ENCODE measurements at places on chromosomes 7 and 10. TPM values are rescaled to one million over a fixed set of nuclear protein-coding genes. Genes with fewer than 3 reads are reported as not detected.

DNA sequence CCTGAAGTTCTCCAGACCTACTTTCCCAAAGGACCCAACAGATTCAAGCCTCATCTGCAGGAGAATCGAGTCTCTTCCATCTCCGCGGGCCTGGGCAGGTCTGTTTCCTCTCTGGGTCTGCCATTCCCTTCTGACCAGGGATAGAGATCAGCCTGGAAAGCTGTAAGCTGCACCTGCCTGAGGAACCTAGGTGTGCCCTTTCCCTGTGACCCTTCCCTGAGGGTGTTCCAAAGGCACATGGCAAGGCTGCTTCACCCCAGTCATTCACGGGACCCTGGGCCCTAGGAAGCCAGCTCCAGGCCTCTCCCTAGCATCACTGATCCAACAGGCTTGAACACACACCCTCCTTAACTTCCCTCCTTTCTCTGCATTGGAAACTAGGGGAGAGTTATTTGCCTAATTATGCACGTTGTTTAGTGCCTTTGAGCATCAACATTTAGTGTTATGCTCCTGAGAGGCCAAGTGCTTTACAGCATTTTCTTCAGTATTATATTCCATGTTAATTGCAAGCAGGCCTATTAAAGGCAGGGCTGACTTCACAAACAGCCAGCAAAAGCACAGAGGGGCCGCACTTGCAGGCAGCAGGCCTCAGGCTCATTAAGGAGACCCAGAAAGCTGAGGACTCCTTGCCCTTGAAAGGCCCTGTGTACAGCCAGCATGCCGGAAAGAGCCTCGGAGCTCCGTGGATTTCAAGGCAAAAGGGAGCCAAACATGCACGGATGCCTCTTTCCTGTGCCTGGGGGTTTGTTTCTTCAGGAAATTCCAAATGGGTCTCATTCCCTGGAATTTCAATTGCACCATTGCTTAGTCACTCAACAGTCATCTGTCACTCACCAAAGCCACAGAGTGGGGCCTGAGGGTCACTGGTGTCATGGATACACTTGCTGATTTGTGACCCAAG, 91.0 kb upstream of the FAM20C start:
- no peaks in the 10 kb centered on the region for H3K36me3 ChIP-seq
- no peak overlapping the region for H3K4me3 ChIP-seq
- H3K27me3 ChIP-seq: no peaks in the 10 kb centered on the region
- no peak overlapping the region for H3K27ac ChIP-seq
- no peaks in the 10 kb centered on the region for H3K4me1 ChIP-seq

DNA sequence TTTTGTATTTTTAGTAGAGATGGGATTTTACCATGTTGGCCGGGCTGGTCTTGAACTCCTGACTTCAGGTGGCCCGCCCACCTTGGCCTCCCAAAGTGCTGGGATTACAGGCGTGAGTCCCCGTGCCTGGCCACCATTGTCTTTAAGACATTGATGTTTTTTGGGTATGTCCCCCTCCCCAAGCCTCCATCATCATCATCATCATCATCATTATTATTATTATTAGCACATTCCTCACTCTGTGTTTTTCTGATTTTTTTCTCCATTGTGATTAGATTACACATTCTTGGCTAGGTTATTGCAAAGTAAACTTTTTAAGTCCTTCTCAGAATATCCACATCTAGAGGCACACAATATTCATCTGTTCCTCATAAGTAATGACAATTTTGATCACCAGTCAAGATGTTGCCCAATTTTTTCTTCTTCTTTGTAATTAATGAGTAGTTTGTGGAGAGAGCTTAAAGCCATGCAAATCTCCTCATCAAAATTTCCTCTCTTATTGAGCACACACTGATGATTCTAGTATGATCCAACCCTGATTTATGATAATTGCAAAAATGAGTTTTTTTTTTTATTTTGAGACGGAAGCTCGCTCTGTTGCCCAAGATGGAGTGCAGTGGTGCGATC, 47.5 kb downstream of the EPC1 start:
- no peak overlapping the region for H3K27ac ChIP-seq
- H3K4me3 ChIP-seq: no peak overlapping the region
- H3K27me3 ChIP-seq: no peaks in the 10 kb centered on the region
- H3K4me1 ChIP-seq: peaks cover 8% of the 10 kb centered on the region

DNA sequence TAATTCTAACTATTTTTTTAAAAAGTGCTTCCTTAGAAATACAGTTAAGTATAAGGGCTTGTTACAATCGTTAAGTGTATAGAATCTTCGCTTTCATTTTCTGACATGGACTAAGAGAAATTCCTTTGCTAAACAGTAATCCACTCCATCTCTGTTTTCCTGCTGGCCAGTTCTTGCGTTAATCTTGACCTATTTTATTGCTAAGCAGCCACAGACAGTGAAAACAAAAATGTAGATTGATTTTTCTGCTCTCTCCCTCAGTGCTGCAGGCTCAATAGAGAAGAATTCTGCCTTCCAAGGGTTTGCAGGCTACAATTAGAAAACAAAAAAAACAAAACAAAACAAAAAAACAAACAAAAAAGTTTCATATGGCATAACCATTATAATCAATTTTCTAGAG, 310.4 kb upstream of the ADARB2 start:
- no peak overlapping the region for H3K27ac ChIP-seq
- no peaks in the 10 kb centered on the region for H3K27me3 ChIP-seq
- no peak overlapping the region for H3K4me3 ChIP-seq
- H3K36me3 ChIP-seq: no peaks in the 10 kb centered on the region

The CYP26A1 gene
- not detected for total RNA-seq

GRCh38 chr7:113373863-113374262, 255.5 kb upstream of the SMIM30 start:
- DNase-seq: no peak
- no peaks in the 10 kb centered on the region for H3K4me1 ChIP-seq
- no peak overlapping the region for H3K4me3 ChIP-seq

DNA sequence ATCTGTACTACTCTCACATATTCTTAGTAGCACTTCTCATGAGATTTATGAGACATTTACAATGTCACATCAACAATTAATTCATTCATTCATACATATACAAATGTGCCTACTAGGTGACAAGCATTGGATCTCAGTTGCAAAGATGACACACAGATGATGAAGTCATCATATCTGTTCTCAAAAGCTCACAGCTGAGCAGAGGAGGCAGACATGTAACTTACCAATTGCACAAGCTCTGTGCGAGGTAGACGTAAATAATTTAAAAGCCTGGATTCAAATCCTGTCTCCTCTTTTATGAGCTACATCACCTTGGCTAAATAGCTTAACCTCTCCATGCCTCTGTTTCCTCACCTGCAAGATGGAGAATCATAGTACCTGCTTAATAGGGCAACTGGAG, 109.4 kb upstream of the FAM133B start:
- no peak overlapping the region for H3K27ac ChIP-seq
- no peaks in the 10 kb centered on the region for H3K27me3 ChIP-seq
- peaks cover 22% of the 10 kb centered on the region for H3K4me1 ChIP-seq

DNA sequence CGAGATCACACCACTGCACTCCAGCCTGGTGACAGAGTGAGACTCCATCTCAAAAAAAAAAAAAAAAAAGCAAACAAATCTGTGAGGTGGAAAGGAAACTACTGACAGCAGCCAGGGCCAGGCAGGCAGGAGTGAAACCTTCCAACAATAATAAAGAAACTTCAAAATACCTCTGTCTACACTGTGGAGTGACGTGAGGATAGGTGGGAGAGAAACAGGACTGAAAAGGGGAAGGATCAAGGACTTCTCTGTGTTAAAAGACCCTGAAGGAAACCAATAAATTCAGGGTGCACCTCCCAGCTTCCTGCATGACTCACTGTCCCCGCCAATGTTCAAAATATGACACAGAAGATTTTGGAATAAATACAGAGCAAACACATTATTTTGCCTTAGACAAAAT, 82.9 kb downstream of the KIAA1549 start:
- H3K27ac ChIP-seq: no peak overlapping the region
- H3K27me3 ChIP-seq: no peaks in the 10 kb centered on the region
- H3K36me3 ChIP-seq: no peaks in the 10 kb centered on the region
- no peak overlapping the region for H3K4me3 ChIP-seq

GRCh38 chr7:156780724-156781455, 112.1 kb downstream of the LMBR1 start:
- no peak for DNase-seq
- no peak overlapping the region for H3K27ac ChIP-seq
- H3K27me3 ChIP-seq: no peaks in the 10 kb centered on the region
- no peaks in the 10 kb centered on the region for H3K36me3 ChIP-seq

The EFCAB10 gene
- total RNA-seq: not detected

The FRMPD2 gene
- not detected for total RNA-seq

- H3K4me3 ChIP-seq: no peak overlapping the region
- no peaks in the 10 kb centered on the region for H3K27me3 ChIP-seq
- DNase-seq: no peak
- H3K27ac ChIP-seq: no peak overlapping the region
These were observed 13.5 kb downstream of the EPHB6 start for GRCh38 chr7:142868188-142868985.

The CUBN gene
- 0.44 TPM for total RNA-seq

GRCh38 chr10:91206427-91206826, 14.0 kb upstream of the PCGF5 start:
- peaks cover 20% of the 10 kb centered on the region for H3K4me1 ChIP-seq
- no peak for DNase-seq
- H3K36me3 ChIP-seq: no peaks in the 10 kb centered on the region
- H3K27ac ChIP-seq: no peak overlapping the region

DNA sequence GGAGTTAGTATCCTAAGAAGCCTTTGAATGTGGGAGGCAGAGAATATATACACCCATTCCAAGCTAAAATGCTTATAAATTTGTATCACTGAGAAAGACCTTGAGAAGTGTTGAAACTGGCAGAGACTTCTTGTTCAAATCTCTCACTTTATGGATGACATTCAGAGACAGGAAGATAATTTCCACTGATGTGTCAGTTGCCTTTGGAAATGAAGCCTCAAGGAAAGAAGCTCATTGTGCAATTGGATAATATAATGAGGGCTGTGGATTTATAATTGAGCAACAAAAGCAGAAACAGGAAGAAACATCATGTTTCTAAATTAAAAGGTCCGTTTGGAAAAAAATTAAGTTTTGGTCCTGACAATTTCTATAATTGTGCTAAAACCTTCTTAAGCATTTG, 789.9 kb upstream of the IGFBP3 start:
- no peaks in the 10 kb centered on the region for H3K27me3 ChIP-seq
- no peak overlapping the region for H3K27ac ChIP-seq
- no peaks in the 10 kb centered on the region for H3K4me1 ChIP-seq
- no peak overlapping the region for H3K4me3 ChIP-seq
- DNase-seq: no peak
- no peaks in the 10 kb centered on the region for H3K36me3 ChIP-seq

DNA sequence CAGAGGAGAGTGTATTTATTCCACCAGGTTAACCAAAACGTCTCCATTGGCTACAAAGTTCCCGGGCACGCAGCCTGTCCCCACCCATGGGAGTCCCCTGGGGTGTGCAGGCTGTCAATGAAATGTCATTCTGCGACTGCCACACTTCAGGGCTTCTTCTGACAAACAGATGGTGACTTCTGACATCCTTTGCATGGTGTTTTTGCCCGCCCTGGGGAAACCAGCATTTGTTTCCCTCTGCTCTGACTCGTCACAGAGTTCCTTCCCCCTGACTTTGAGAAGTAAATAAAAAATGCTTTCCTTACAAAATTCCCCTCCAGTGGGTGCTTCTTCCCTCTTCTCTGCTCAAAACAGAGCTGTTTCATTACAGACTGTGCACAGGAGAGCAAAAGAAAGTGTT, 38.2 kb downstream of the TNS3 start:
- H3K27ac ChIP-seq: no peak overlapping the region
- no peaks in the 10 kb centered on the region for H3K36me3 ChIP-seq
- no peaks in the 10 kb centered on the region for H3K27me3 ChIP-seq
- no peak for DNase-seq
- no peak overlapping the region for H3K4me3 ChIP-seq
- H3K4me1 ChIP-seq: no peaks in the 10 kb centered on the region

- no peaks in the 10 kb centered on the region for H3K36me3 ChIP-seq
- H3K27ac ChIP-seq: no peak overlapping the region
- DNase-seq: no peak
- no peak overlapping the region for H3K4me3 ChIP-seq
- no peaks in the 10 kb centered on the region for H3K4me1 ChIP-seq
- no peaks in the 10 kb centered on the region for H3K27me3 ChIP-seq
These were observed 303.5 kb downstream of the BBS9 start for GRCh38 chr7:33432821-33433220.

DNA sequence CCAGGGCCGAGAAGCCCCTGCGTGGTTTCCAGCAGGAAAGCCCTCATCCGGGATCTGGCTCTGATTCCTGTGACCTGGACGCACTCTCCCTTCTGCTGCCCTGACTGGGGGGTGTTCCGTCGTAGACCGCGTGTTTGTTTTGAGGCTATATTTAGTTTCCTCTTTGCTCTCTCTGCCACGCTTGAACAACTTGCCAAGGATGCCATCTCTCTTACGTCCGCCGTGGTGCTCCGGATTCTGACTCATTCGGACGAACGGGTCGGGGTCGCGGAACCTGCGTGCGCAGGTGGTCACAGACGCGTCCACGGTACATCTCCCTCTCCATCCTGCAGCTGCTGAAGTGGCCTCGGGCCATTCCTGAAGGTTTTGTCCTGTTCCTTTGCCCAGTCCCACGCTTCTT, 10.4 kb upstream of the SORCS3 start:
- no peaks in the 10 kb centered on the region for H3K4me1 ChIP-seq
- DNase-seq: no peak
- no peak overlapping the region for H3K4me3 ChIP-seq
- peaks cover 28% of the 10 kb centered on the region for H3K27me3 ChIP-seq

- no peaks in the 10 kb centered on the region for H3K4me1 ChIP-seq
- H3K27me3 ChIP-seq: no peaks in the 10 kb centered on the region
- DNase-seq: no peak
- no peaks in the 10 kb centered on the region for H3K36me3 ChIP-seq
These were observed 1.7 kb downstream of the FOXP2 start for GRCh38 chr7:114416129-114416990.

The KCNMA1 gene
- 0.63 TPM for total RNA-seq

- no peak overlapping the region for H3K4me3 ChIP-seq
- DNase-seq: no peak
- peaks cover 3% of the 10 kb centered on the region for H3K4me1 ChIP-seq
- no peaks in the 10 kb centered on the region for H3K27me3 ChIP-seq
These were observed 354.8 kb upstream of the CELF2 start for GRCh38 chr10:10662716-10663408.

The TWIST1 gene
- total RNA-seq: 1.4 TPM

GRCh38 chr7:41586931-41587640, 115.8 kb downstream of the INHBA start:
- no peak for DNase-seq
- no peak overlapping the region for H3K4me3 ChIP-seq
- H3K27me3 ChIP-seq: no peaks in the 10 kb centered on the region

DNA sequence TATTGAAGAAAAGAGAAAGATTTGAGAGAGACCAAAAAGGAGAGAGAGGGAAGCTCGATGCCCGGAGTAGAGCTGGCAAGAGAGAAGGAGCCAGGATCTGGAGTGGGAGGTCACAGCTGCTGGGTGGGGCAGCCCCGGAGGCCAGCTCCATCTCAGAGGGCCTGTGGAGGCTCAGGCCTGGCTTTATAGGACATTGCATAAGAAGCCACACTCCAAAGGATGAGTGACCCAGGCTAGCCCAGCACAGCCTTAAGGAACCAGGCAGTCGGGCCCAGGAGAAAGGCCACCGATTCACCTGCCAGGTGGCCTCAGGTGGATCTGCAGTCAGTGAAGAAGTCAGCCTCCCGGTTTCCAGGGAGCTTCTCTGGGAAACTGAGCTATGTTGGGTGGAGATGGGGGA, 676 bp downstream of the PLAC9 start:
- H3K4me1 ChIP-seq: peaks cover 3% of the 10 kb centered on the region
- no peaks in the 10 kb centered on the region for H3K36me3 ChIP-seq
- peak overlapping the region; percentile 81 for H3K27ac ChIP-seq
- H3K27me3 ChIP-seq: no peaks in the 10 kb centered on the region
- H3K4me3 ChIP-seq: peak overlapping the region; percentile 66
- DNase-seq: peak; percentile 47

- no peaks in the 10 kb centered on the region for H3K36me3 ChIP-seq
- no peak overlapping the region for H3K4me3 ChIP-seq
- peak overlapping the region; percentile 13 for H3K27ac ChIP-seq
- no peaks in the 10 kb centered on the region for H3K27me3 ChIP-seq
- DNase-seq: no peak
- no peaks in the 10 kb centered on the region for H3K4me1 ChIP-seq
These were observed 89.1 kb downstream of the MMRN2 start for GRCh38 chr10:86868353-86868752.

All from heart left ventricle (tissue), 16 donors.